ENCODE measurements at places on chromosomes 7 and 10.

DNA sequence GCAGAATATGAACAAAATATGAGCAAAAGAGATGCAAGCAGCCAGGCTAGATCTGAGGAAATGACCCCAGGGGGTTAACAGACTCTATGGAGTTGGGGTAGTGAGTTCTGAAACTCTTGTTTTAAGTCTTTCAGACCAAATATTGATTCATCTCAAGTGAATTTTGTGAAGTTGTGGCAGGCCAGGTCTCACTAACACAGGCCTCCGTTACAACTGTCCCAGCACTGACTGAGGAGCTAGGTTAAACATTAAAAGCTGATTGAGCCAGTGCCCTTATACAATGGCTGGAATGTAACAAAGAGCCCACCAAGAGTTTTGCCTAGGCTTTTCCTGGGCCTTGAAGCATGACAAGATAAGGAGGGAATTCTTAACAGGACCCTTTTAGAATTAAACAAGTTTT, 192.3 kb upstream of the STK17A start:
- no peak for DNase-seq

- peak; percentile 79 for DNase-seq
Observed at GRCh38 chr7:55415173-55415778, 50.1 kb downstream of the LANCL2 start.

GRCh38 chr10:76382381-76382851, 951.0 kb downstream of the LRMDA start:
- peak; percentile 95 for DNase-seq

DNA sequence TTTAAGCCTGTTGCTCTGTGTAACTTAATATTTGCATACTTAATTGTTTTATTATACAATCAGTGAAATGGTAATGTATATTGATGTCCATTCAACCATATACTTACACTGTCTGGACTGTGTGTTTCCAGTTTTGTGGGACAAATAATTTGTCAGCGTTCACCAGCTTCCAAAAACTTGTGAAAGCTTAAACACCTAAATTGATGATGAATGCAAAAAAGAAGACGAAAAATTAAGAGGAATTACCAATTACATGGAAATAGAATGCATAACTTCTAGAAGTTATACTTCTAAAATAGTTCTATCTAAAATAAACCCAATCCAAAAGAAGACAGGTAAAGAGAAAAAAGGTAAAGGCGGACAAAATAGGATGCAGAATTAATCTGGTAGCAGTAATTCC, 155.0 kb upstream of the FZD1 start:
- no peak for DNase-seq

GRCh38 chr7:106887421-106887820, 22.3 kb downstream of the PIK3CG start:
- no peak for DNase-seq

DNA sequence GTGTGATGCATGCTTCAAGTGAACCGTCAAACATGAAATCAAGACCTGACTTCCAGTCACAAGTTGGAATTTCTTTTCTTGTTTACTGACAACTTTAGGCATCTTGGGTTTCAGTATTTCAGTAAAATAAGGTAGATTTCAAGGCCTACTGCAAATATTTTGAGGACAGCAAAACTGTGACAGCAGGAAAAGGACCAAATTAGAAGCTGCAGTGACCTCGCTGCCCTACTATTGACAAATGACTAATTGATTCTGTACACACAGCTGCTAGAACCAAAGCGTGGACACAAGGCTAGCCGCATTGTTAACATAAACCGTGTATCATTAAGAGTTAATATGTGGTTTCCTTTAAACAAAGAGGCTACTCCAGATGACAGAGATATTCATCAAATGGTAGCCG, 105.7 kb upstream of the SEC61G start:
- no peak for DNase-seq

DNA sequence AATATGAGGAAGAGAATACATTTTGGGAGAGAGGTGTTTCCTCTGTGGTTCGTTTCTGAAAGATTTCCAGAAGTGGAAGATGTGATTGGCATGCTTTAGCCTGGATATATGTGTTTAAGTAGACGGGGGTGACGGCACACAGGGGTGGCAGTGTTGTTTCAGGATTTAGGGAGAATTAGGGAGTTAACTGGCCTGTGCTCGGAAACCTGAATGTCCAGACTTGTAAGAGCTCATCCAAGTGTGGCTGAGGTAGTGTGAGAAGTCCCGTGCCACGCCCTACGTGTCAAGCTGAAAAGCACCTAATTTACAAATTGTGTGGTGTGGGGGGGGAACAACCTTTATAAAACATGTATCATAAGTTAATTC, 1.1 kb downstream of the RALA start:
- DNase-seq, result no peak

GRCh38 chr10:80513106-80513505, 24.6 kb upstream of the SH2D4B start:
- DNase-seq, result no peak

DNA sequence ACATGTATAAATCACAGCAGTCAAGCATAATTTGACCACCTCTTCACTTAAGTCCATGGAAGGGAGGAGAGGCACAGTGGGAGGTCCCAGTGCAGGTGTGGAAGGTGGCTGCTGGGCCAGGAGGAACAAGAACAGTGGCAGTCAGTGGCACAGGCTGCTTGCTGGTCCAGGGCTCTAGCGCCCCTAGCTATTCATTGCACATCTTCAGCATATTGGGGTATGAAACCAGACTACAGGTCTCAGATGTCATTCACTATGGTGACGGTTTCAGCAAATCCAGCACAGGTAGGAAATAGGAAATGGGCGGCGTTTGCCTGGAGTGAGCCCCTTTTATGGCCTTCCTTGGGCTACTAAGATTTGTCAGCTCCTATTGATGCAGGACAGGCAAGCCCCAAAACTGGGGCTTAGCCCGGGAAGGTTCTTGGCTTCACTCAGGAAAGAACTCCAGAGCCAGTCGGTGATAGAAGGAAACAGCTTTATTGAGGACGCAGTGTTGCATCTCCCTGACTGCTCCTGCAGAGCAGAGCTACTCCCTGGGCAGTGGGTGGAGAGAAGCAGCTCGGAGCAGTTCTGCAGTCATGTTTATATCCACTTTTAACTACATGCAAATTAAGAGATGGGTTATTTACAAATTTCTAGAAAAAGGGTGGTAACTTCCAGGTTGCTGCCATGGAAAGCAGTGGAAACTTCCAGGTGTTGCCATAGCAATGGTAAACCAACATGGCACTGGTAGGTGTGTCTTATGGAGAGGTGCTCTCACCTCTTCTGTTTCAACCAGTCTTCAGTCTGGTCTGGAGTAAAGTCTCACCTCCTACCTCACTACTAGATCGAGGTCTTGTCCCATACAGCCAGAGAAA, 608.8 kb downstream of the PARD3 start:
- no peak for DNase-seq

GRCh38 chr10:132850246-132850645, 64.3 kb upstream of the NKX6-2 start:
- no peak for DNase-seq
